ENCODE measurements at places on chromosomes 16 and 17.

GRCh38 chr17:50539762-50540559 is 7.0 kb upstream of the SPATA20 start:
- DNase-seq = no peak

- DNase-seq = peak; percentile 95
Observed at GRCh38 chr17:2892305-2892971, 96.2 kb downstream of the RAP1GAP2 start.

DNA sequence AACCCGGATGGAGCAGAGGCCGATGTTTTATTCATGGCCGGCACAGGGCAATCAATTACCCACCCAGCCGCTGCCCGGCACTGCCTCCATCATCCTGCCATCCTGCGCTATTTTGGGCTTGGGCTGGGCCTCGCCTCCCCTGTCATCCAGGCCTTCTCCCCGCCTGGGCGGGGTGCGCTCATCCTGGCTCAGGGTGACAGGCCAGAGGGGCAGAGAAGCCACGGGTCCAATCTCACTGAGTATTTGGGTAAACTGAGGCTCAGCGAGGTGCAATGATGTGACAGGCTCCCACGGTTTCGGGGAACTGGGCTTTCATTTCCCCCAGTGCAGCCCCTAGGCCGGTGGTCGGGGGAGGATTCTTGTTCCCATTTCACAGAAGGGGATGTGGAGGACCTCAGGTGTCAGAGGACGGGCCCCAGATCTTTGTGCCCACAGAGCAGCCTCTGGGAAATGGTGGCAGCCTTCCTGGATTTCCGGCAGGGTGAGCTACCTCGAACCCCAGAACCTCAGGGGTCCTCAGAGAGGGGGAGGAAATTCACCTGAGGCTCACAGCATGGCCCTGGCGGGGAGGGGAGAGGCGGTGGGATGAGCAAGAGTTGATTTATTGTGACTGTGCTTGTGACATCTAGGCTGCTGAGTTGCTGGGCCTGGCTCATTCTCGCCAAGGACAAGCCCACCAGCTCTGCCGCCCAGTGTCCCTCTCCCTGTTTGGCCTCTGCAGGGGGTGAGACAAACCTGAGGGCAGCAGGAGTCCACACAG is 23.8 kb upstream of the KCNJ12 start:
- no peak for DNase-seq

GRCh38 chr16:12043953-12044352 is 67.4 kb downstream of the SNX29 start:
- DNase-seq = no peak

GRCh38 chr16:73978407-73978784 is 318.2 kb upstream of the PSMD7 start:
- DNase-seq = no peak

DNA sequence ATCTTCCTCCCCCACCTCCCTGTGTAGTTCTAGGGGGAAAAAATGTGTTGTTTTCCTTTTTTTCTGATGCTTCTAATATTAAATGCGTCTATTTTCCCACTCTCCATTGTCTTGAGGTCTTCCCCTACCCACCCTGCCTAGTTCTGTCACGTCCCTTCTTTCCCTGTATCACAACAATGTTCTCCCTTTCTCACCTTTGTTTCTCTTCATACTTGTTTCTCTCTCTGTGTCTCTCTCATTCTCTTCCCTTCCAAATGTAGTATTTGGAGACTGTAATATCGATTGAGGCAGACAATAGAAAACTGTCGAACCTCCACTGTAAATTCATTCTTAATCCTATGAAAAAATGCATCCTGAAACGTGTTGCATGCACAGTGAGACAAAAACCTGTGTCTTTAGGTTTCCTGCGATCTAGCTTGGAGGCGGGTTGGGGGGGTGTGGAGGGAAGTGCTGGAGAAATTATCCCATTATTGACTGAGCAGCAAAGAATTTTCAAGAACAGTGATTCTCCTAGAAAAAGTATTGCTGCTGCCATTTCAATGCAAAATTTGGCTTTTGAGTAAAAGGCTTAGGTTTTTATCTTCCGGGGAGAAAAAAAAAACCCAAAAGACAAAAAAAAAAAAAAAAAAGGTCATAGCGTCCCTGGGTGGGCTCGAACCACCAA is 1.3 kb upstream of the PSMB3 start:
- peak; percentile 46 for DNase-seq

DNA sequence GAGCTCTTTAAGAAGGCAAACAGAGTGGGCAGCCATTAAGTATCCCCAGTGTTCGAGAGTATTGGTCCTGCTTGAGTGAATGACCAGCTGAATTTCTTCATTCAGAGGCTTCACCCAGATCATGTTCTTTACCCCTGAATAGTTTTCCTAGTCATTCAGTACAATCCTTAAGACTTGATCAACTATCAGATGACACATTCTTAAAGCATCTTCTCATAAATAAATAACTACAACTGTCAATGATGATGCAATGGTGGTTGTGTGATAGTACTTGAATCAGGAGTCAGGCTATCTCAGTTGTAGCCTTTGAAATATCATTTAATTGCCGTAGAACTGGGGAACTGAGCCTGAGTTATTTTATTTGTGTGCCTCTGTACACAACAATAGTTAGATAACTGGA is 416.8 kb upstream of the CCL2 start:
- no peak for DNase-seq

GRCh38 chr17:57906910-57907309 is 48.3 kb downstream of the CUEDC1 start:
- no peak for DNase-seq

DNA sequence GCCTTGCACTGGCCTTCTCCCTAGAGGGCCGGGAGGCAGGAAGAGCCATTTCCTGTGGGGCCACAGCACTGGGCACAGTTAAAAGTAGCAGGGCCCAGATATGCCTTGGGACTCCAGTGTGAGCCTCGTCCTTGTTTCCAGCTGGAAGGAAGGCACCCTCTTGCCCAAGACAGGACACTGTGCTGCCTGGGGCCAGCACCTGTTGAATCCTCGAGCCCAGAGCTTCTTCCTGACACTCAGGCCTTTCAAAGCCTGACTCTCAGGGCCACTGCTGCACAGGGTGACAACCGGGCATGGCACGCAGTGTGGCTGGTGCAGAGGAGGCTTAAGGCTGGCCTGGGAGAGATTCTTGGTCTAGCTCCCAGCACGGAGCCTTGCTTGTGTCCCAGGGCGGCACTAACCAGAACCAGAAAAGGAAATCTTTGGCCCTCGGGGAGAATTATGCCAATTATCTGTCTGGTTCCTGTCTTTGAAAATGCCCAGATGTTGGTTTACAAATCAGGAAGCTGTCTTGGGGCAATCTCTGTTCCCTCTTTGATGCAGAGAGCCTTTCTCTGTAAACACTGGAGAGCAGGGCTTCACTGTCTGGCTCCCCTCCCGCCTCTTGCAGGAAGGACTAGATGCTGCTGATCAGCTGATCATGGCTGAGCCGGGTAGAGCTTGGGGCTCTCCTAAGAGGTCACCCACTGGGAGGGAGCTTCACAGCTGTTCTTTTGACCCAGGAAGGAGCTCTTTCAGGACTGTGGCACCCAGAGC is 11.1 kb downstream of the LDHD start:
- no peak for DNase-seq

Data from M059J (cell line).